ENCODE measurements at places on chromosomes 6 and 20.
A peak's percentile ranks its signal among the peaks of the same experiment; 100 is the strongest.

DNA sequence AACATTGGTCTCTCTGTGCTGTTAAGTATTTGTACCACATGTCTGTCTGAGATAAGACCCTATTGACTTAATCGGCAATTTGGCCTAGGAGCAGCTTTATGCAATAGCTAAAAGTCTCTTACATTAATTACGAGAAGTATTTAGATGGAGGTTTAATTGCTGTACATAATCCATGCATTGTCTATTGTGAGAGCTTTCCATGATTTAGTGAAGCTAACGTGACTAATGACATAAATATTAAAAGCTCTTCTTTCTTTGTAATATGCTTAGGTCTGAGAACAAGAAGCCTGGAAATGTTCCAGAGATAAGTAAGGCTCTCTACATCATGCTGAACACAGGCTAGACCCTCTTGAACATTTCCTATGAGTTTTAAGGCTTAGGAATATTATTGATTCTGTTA lies 32.7 kb upstream of the FAM83B start:
- no peak overlapping the region for H3K27ac ChIP-seq
- no peak overlapping the region for H3K4me3 ChIP-seq
- peaks cover 4% of the 10 kb centered on the region for H3K4me1 ChIP-seq
- no peaks in the 10 kb centered on the region for H3K36me3 ChIP-seq

- peak overlapping the region; percentile 82 for H3K27ac ChIP-seq
- H3K27me3 ChIP-seq = no peaks in the 10 kb centered on the region
- DNase-seq = no peak
- H3K4me1 ChIP-seq = peaks cover 84% of the 10 kb centered on the region
- H3K36me3 ChIP-seq = no peaks in the 10 kb centered on the region
- no peak overlapping the region for H3K4me3 ChIP-seq
These were observed 93.0 kb downstream of the TCP11 start for GRCh38 chr6:35048031-35048613.

GRCh38 chr6:79694623-79695343 lies 63.7 kb downstream of the SH3BGRL2 start:
- H3K27me3 ChIP-seq = no peaks in the 10 kb centered on the region
- H3K4me3 ChIP-seq = no peak overlapping the region
- no peak overlapping the region for H3K27ac ChIP-seq
- peaks cover 4% of the 10 kb centered on the region for H3K4me1 ChIP-seq
- no peak for DNase-seq
- no peaks in the 10 kb centered on the region for H3K36me3 ChIP-seq

DNA sequence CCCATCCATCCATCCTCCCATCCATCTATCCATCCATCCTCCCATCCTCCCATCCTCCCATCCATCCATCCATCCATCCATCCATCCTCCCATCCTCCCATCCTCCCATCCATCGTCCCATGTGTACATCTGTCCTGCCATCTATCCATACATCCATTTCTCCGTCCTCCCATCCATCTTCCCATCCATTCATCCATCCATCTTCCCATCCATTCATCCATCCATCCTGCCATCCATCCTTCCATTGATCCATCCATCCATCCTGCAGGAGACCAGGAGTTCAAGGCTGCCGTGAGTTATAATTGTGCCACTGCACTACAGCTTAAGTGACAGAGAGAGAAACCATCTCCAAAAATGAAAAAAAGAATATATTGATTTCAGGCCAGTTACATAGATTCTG lies 356.5 kb downstream of the CDH26 start:
- H3K36me3 ChIP-seq = no peaks in the 10 kb centered on the region
- DNase-seq = no peak
- no peaks in the 10 kb centered on the region for H3K27me3 ChIP-seq
- no peaks in the 10 kb centered on the region for H3K4me1 ChIP-seq

GRCh38 chr6:1645466-1646185 lies 35.9 kb downstream of the FOXC1 start:
- no peaks in the 10 kb centered on the region for H3K27me3 ChIP-seq
- no peak for DNase-seq
- H3K27ac ChIP-seq = no peak overlapping the region
- H3K4me1 ChIP-seq = peaks cover 31% of the 10 kb centered on the region

GRCh38 chr6:157667211-157668008 lies 155.6 kb upstream of the SNX9 start:
- no peak overlapping the region for H3K27ac ChIP-seq
- no peak for DNase-seq
- H3K36me3 ChIP-seq = peaks cover 7% of the 10 kb centered on the region
- no peak overlapping the region for H3K4me3 ChIP-seq
- peaks cover 22% of the 10 kb centered on the region for H3K4me1 ChIP-seq
- H3K27me3 ChIP-seq = no peaks in the 10 kb centered on the region

GRCh38 chr20:25676164-25676809 lies 20.4 kb downstream of the ZNF337 start:
- H3K27me3 ChIP-seq = no peaks in the 10 kb centered on the region
- DNase-seq = no peak
- no peak overlapping the region for H3K4me3 ChIP-seq
- peaks cover 91% of the 10 kb centered on the region for H3K36me3 ChIP-seq
- H3K4me1 ChIP-seq = no peaks in the 10 kb centered on the region

- H3K27me3 ChIP-seq = no peaks in the 10 kb centered on the region
- H3K4me3 ChIP-seq = no peak overlapping the region
- no peak overlapping the region for H3K27ac ChIP-seq
- H3K36me3 ChIP-seq = no peaks in the 10 kb centered on the region
These were observed 24.1 kb downstream of the IL17A start for GRCh38 chr6:52210227-52210626.

GRCh38 chr6:158669145-158670035 lies 19.5 kb downstream of the SYTL3 start:
- no peaks in the 10 kb centered on the region for H3K27me3 ChIP-seq
- H3K27ac ChIP-seq = no peak overlapping the region
- no peak overlapping the region for H3K4me3 ChIP-seq
- DNase-seq = no peak

DNA sequence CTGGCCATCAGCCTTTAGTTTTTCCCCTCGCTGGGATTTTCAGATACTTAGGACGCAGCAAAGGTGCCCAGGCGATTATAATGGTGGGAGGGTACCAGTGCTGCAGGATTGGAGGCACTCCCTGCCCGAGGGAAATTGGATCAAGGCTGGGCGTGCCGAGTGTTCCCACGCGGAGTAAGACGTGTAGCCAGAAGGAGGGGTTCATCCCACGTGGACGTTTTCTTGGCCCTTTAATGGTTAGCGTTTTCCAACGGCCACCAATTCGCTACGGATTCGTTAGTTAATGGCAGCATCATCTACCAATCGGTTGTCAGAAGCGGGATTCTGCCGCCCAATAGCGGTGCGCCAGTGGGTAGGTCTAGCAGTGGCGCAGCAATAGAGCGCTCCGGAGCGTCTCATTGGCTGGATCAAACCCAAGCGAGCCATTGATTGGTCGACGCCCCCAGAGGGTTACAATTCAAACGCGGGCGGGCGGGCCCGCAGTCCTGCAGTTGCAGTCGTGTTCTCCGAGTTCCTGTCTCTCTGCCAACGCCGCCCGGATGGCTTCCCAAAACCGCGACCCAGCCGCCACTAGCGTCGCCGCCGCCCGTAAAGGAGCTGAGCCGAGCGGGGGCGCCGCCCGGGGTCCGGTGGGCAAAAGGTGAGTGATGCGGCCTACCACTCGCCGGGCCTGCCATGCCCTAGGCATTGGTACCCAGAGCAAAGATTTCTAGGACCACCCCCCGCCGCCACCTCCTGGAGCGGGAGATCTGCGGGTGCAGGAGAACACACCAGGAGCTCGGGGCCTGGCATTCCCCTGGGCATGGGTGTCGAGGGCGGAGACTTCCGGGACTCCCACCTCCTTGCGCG lies at the start of gene UBE2C:
UBE2C (plus strand) TSS at position 488 of the 849 bp plus-strand sequence; CDS start at position 540, 52 bp downstream.
- H3K36me3 ChIP-seq = peaks cover 7% of the 10 kb centered on the region
- peaks cover 12% of the 10 kb centered on the region for H3K4me1 ChIP-seq
- H3K27ac ChIP-seq = peak within 1 kb of the TSS; percentile 76
- H3K4me3 ChIP-seq = peak within 1 kb of the TSS; percentile 79
- peak; percentile 84 for DNase-seq

DNA sequence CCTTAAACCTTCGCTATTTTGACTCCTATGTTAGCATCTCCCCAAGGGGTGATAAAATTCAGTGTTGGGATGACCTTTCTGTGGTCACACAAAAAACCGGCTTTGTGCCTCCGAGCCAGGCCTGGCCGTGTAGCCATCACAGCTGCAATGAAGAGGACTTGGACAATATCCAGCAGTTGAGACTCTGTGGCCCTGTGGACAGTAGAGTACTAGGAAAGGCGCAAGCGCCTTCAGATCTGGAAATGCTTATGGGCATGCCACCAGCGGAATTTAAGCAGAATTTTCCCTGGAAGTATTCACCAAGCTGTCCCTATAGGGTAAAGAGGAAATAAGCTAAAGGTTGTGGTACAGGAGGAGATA lies 63.3 kb upstream of the SLC2A12 start:
- no peaks in the 10 kb centered on the region for H3K36me3 ChIP-seq
- no peak overlapping the region for H3K4me3 ChIP-seq
- no peak for DNase-seq
- no peaks in the 10 kb centered on the region for H3K4me1 ChIP-seq

- no peaks in the 10 kb centered on the region for H3K4me1 ChIP-seq
- no peaks in the 10 kb centered on the region for H3K27me3 ChIP-seq
- H3K36me3 ChIP-seq = no peaks in the 10 kb centered on the region
- no peak overlapping the region for H3K4me3 ChIP-seq
These were observed 286.2 kb upstream of the RNF217 start for GRCh38 chr6:124676033-124676432.

DNA sequence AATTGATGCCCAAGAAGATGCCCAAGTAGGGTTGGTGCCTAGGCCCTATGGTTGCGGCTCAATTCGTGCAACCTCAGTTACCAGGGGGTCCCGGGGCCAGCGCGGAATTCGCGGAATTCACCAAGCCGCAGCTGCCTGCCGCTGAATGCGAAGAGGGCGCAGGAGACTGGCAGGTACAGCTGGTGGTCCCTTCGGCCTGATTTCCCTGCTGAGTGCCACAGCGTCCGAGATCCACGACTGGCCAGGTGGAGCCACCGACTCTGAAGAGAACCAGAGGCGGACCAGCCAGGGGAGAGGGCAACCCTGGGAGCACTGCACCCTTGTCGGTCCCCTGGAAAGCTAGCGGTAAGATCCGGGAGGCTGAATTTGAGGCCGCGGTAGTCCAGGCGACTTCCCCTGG lies 6.8 kb upstream of the TFAP2D start:
- no peak for DNase-seq
- no peak overlapping the region for H3K4me3 ChIP-seq
- no peaks in the 10 kb centered on the region for H3K36me3 ChIP-seq
- no peaks in the 10 kb centered on the region for H3K4me1 ChIP-seq
- H3K27ac ChIP-seq = no peak overlapping the region

DNA sequence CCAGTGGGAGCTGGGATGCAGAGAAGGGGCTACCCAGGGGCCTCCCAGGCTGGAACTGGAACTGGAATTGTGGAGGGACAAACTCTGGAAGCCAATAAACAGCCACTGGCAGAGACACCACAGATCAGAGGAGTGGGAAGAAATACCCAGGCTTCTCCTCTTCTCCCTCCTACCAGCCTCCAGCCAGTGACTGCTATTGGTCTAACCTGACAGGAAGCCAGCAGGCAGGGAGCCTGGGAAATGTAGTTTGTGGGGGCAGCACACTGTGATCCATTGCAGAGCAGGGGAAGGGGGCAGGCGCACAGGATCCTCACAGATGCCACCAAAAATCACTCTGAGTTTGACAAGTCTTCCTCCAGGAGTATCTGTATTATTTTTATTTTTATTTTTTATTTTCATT lies 12.1 kb upstream of the MLN start:
- H3K27me3 ChIP-seq = peaks cover 8% of the 10 kb centered on the region
- H3K27ac ChIP-seq = no peak overlapping the region
- no peak for DNase-seq
- H3K36me3 ChIP-seq = no peaks in the 10 kb centered on the region

GRCh38 chr20:8362457-8362856 lies 230.4 kb downstream of the PLCB1 start:
- H3K27ac ChIP-seq = no peak overlapping the region
- H3K4me3 ChIP-seq = no peak overlapping the region
- no peak for DNase-seq
- H3K27me3 ChIP-seq = no peaks in the 10 kb centered on the region
- H3K4me1 ChIP-seq = peaks cover 8% of the 10 kb centered on the region
- H3K36me3 ChIP-seq = no peaks in the 10 kb centered on the region

- H3K4me3 ChIP-seq = no peak overlapping the region
- H3K36me3 ChIP-seq = no peaks in the 10 kb centered on the region
- DNase-seq = no peak
- peak overlapping the region; percentile 35 for H3K27ac ChIP-seq
- no peaks in the 10 kb centered on the region for H3K27me3 ChIP-seq
- peaks cover 11% of the 10 kb centered on the region for H3K4me1 ChIP-seq
These were observed 37.1 kb upstream of the GRM4 start for GRCh38 chr6:34182751-34183531.

DNA sequence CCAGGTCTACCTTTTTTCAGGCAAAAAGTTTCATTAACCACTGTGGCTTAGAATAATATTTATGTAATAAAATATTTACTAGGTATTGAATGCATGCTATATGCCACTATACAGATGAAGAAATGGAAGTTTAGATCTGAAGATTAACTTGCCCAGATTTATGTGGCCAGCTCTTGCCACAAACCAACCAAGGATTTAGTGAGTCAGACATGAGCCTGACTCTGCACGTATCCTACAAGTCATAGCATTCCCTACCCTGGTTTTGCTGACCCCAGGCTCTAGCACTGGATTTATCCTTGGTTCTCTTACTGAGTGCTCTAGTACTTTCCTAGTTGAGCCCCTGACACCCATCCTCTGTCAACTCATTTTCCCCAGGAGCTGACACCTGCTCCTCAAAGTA lies 75.4 kb downstream of the ANKEF1 start:
- no peak for DNase-seq
- H3K27ac ChIP-seq = no peak overlapping the region
- no peak overlapping the region for H3K4me3 ChIP-seq
- no peaks in the 10 kb centered on the region for H3K36me3 ChIP-seq
- H3K4me1 ChIP-seq = no peaks in the 10 kb centered on the region
- H3K27me3 ChIP-seq = no peaks in the 10 kb centered on the region

- no peaks in the 10 kb centered on the region for H3K27me3 ChIP-seq
- no peaks in the 10 kb centered on the region for H3K36me3 ChIP-seq
- H3K27ac ChIP-seq = no peak overlapping the region
- no peak for DNase-seq
These were observed 35.3 kb downstream of the PHIP start for GRCh38 chr6:79042799-79043126.

- no peaks in the 10 kb centered on the region for H3K36me3 ChIP-seq
- no peak for DNase-seq
- no peak overlapping the region for H3K4me3 ChIP-seq
These were observed 6.6 kb downstream of the HLA-B start for GRCh38 chr6:31350196-31351032.

GRCh38 chr6:106918115-106918514 lies 56.4 kb downstream of the CD24 start:
- H3K4me1 ChIP-seq = no peaks in the 10 kb centered on the region
- H3K27ac ChIP-seq = no peak overlapping the region
- no peak for DNase-seq
- no peak overlapping the region for H3K4me3 ChIP-seq

DNA sequence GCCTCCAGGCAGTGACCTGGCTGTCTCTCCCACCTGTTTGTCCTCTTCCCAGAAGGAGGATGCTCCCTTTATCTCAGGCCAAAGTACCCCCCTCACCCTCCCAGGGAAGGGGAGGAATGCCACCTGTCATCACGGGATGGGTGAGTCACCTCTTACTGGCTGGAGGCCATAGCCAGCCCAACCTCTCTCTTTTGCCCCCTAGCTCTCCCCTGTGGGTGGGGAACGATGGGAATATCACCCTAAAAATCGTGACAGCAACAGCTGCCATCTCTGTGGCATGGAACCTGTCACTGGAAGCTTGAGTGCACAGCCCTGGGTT lies 137.5 kb upstream of the PTPN1 start:
- no peak overlapping the region for H3K4me3 ChIP-seq
- H3K4me1 ChIP-seq = peaks cover 17% of the 10 kb centered on the region
- no peak overlapping the region for H3K27ac ChIP-seq
- no peaks in the 10 kb centered on the region for H3K36me3 ChIP-seq
- no peaks in the 10 kb centered on the region for H3K27me3 ChIP-seq
- DNase-seq = no peak
